ENCODE measurements at places on chromosomes 3 and 15.

DNA sequence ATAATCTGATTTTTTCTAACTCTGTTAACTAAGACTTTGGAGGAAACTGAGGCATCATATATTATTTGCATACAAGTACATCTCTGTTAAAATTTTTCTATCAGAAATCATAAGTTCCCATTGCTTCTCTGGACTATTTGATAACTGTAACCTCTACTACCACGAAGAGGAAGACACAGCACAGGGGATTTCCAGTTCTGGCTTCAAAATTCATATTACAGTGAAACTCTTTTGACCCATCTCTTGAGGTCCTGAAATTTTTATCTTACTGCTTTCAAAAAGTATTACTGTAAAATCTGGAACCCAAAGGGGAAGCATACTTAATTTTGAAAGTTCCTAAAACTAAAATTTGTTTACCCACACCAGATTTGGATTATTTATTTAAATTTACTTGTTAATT lies 4.2 kb downstream of the PLSCR1 start:
- DNase-seq = no peak

GRCh38 chr3:35201211-35201610 lies 438.1 kb upstream of the ARPP21 start:
- DNase-seq = no peak

DNA sequence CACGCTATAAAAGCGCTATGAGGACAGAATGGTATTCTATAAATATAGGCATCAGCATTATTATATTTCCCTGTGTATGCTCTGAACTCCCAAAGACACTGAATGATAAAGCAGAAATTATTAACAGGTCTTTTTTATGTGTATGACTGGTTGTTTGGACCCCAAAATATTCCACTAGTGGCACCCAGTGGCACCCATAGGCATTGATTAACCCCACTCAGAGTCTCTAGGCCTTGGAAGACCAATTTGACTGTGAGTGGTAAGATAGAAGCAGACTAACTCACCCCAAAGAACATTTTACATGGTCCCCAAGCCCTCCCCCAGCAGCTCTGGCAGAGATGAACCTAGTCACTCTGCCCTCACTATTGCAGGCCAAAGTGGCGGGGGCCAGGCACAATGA lies 45.4 kb upstream of the UBE2E1 start:
- no peak for DNase-seq

DNA sequence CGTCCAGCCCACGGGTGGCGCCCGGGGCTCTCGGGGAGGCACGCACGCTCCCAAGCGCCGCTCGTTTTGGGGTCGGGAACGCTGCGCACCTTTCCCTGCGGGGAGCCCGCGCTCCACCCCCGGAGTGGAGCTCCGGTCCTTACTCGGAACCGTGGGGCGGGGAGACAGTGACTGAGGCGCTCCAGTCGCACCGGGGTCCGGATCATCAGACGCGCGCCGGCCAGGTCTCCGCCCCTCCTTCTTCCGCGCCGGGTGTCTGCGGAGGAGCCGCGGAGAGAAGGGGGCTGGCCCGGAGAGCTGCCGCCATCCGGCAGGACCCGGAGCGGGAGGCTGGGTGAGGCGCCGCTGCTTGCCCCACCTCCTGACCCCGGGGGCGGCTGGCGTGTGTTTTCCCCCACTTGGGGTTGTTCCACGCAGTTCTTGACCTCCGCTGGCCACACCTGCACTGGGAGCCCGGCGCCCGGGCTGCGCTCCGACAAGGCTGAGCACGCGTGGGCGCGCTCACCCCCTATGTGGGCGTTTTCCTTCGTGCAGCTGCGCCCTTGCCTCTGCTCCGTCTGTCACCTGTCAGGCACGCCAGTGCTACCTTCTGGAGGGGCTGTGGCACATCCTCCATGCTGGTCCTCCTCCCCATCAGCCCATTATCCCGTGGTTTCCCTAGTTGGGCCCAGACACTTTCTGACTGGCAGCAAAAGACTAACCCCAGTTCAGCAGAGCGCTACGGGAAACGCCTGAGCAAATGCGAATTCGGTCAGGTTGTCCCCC lies at the start of gene MCF2L2:
Gene MCF2L2 (minus strand): TSS at position 173 of the 765 bp plus-strand sequence. CDS start 642 bp downstream, outside the sequence.
- DNase-seq = peak; percentile 54

DNA sequence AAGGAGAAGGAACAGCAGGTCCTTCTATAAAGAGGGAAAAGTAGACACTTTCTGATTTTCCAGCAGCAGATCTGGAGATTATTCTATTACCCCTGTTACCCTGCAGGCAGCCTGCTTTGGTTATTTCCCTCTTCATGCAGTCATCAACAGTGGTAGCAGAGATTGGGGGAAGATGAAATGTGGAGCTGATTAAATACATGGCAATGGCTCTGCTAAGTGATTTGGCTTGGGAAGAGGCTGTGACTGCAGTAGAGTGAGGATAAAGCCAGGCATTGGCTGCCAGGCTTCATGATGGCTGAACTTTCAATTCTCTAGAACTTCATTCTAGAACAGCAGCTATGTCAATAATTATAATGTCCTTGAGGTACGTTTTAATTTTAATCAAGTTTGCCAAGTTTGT lies 29.1 kb downstream of the PTX3 start:
- DNase-seq = no peak

GRCh38 chr3:126125341-126125740 lies 41.4 kb upstream of the SLC41A3 start:
- no peak for DNase-seq

GRCh38 chr3:138412821-138413551 lies 21.4 kb upstream of the ESYT3 start:
- no peak for DNase-seq

GRCh38 chr3:37217098-37217849 lies 42.9 kb upstream of the LRRFIP2 start:
- no peak for DNase-seq

DNA sequence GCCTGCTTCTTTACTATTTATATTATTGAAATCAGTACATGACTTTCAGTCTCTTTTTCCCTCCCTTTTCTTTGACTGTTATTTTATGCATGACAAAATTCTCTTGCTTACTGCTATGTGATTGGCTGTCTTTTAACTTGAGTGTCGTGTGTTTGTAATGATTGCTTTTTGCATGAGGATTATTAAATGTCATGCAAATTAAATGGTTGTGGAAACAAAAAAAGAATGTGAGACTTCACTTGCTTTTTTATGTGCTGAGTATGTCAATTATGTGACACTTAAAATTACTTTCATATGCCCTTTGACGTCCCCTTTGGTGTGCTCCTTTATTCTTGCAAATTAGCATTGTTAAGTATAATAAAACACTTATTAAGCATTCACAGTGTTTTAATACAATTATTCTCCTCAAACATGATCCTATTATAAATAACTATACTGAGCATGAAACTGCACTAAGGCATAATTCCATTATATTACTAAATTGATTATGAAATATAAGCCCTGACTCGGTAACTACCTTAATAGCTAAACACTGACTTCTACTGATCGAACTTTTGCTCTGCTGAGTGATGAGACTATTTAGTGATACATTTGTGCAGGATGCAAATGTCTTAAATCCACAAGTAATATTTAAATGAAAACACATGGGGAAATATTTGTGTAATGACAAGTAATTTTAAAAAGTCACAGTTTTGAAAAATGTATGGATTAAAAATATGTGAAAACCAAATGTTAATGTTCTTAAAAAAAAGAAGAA lies 401.7 kb downstream of the NLGN1 start:
- DNase-seq = no peak

DNA sequence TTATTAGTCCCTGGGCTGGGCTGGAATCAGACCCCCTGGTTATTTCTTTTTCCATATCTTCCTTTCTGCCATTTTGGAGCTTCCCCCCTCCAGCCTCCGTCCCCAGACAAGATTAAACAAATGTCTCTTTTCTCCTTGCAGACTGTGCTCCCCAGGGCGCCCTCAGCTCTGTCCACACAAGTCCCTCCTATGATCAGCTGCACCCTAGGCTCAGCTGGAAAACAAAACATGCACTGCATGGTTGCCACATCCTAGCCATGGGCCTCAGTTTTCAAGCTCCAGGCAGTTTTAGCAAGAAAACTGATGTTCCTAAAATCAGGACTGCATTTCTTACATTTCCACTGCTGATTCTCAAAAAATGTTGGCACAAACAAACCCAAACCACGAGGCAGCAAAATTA lies 23.5 kb upstream of the RFTN1 start:
- DNase-seq = no peak

DNA sequence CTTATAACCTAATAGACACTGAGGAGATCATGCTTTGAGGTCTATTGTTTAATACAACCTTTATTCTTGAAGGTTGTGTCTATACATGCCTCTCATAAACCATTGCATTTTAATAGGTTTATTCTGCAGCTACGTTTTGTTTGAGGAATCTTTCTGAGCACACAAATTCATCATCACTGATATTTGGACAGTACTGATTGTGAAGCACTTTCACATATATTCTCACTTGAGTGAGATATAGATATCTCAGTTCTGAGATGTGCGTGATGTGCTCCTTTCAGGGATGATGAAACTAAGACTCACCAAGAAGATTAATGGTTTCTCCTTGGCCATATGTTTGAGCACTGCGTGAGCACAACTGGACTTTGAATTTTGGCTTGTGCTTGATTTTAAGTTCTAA lies 374.4 kb downstream of the LPP start:
- DNase-seq = no peak

- DNase-seq = no peak
Observed at GRCh38 chr15:63110428-63111026, 11.1 kb upstream of the LACTB start.

- no peak for DNase-seq
Observed at GRCh38 chr3:197001972-197002700, 27.5 kb downstream of the MELTF start.

DNA sequence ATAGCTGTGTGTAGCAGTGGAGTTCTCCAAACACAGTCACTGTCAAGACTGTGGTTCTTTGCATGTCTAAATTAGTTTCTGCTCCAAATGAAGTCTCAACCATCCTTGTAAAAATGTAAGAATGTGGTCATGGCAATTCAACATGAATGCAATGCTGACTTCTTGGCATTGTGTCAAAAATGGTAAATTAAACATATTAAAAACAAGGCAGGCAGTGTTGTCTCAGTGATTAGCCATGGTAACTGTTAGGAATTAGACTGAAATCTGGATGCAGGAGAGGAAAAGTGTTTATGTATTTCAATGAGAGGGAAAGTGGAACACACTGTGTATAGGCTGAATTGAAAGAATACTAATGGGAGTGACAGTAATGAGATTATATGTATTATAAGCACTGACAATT lies 597.2 kb downstream of the EDEM1 start:
- DNase-seq = no peak

GRCh38 chr3:11847607-11848006 lies 922 bp upstream of the TAMM41 start:
- DNase-seq = no peak

- DNase-seq = no peak
Observed at GRCh38 chr15:68589053-68589452, 10.3 kb downstream of the CORO2B start.

- peak; percentile 54 for DNase-seq
Observed at GRCh38 chr3:125141596-125142419, 70.7 kb downstream of the SLC12A8 start.

DNA sequence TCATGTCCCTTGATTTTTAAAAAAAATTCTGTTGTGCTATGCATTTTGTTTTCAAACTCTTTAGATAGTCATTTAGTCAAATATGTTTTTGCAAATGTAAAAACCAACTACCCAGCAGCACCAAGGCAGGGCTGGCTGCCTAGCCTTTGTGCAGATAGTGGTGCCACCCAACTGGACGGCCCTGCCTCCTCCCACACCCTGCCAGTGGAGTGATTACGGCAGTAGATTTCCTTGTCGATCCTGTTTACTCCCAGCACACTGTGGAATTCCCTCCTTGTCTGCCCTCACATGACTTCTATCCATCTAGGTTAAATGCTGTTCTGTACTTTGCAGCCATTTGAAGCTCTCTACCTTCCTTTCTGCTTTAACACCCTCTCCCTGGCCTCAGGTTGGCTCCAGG lies 79.4 kb upstream of the PLXNA1 start:
- no peak for DNase-seq

DNA sequence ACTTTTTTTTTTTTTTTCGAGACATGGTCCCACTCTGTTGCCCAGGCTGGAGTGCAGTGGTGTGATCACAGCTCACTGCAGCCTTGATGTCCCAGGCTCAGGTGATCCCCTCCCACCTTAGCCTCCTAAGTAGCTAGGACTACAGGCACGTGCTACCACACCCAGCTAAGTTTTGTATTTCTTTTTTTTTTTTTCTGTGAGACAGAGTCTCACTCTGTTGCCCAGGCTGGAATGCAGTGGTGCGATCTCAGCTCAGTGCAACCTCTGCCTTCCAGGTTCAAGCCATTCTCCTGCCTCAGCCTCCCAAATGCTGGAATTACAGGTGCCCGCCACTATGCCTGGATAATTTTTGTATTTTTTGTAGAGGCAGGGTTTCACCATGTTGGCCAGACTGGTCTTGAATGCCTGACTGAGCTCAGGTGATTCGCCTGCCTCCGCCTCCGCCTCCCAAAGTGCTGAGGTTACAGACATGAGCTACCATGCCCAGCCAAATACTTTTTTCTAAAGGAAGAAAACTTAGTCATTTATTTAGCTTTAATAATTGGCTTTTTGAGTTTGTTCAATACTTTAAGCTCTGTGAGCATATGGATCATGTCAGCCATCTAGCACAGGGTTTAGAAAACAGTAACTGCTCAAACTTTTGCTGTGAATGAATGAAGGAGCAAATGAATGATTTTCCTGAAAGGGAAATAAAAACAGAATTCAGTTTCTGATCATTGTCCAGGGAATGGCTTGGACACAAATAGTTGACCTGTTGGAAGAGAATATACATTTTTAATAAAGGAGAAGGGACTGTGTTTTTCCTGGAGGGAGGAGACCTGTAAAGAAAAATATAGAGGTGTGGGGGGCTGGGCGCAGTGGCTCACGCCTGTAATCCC lies 26.0 kb downstream of the UBE2E1 start:
- DNase-seq = no peak

- DNase-seq = no peak
Observed at GRCh38 chr3:46731795-46732194, 14.1 kb upstream of the PRSS50 start.

DNA sequence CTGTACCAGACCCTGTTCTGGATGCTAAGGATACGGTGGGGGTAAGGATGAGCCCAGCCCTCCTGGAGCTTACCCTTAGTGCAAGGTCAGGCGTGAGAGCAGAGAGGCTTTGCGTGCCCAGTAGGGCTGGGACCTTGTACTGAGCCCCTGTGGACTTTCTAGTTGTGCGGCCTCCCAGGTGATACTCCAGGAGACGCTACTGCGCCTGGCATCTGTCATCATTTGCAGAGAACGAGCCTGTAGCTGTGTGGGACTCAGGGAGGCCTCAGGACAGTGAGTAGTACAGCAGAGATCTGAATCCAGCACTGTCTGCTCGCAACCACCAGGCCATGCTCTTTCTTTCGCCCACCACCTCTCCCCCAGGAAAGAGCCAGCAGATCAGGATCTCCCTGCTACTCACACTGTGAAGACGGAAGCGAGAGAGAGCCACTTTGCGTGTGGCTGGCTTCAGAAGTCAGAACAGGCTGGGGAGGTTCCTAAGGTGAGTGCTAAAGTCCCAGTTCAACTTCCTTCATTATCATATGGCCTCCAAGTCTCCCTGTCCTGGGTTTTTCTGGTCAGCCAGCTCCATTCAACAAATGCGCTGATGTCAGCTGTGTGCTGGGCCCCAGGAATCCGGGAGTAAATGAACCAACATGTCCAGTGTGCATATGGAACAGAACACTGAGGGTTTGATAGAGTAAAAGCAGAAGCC lies 38.2 kb upstream of the ITGA11 start:
- DNase-seq = no peak
